SK-MEL-5 (cell line): ENCODE measurements at places on chromosomes 3 and 15. TPM values are rescaled to one million over a fixed set of nuclear protein-coding genes. Genes with fewer than 3 reads are reported as not detected.

OR5K2 gene
- not detected in 2 replicates for total RNA-seq

MKRN2OS gene
- total RNA-seq: not detected in 2 replicates

TMEM108 gene
- 0.13 TPM in 1 of 2 replicates, not detected in the other for total RNA-seq

PPP1R14D gene
- not detected in 2 replicates for total RNA-seq
